ENCODE measurements at places on chromosomes 4 and X. TPM values are rescaled to one million over a fixed set of nuclear protein-coding genes. Genes with fewer than 3 reads are reported as not detected.

- no peak for DNase-seq
These were observed 198.8 kb downstream of the STIM2 start for GRCh38 chr4:27059446-27059845.

- DNase-seq: peak; percentile 53
These were observed 61.3 kb upstream of the CASK start for GRCh38 chrX:41984628-41985027.

GRCh38 chrX:10726647-10727046, 106.3 kb upstream of the MID1 start:
- no peak for DNase-seq

- DNase-seq: peak; percentile 88
These were observed at the start of gene MAGED1 for GRCh38 chrX:51892921-51893745. Gene MAGED1, plus strand, starts transcription at chrX:51893623. Its CDS starts 682 bp downstream, at chrX:51894305.

- no peak for DNase-seq
These were observed 194.7 kb upstream of the CXorf51B start for GRCh38 chrX:146614663-146615478.

DNA sequence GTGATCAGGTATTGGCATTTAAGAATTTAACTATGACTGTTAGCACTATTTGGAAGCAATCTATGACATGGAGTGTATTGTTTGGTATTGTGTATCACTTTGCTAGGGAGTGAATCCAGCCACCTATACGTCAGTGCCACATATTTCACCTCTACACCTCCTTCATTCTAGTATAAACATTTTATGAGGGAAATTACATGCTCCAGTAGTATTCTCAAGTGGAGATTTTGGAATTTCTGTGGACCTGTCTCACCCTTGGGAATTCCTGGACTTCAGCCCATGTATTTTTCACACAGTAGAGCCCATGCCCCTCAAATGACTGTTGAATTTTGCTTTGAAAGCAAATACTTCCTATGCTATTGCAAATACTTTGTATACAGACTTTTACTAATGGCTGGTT, 11.3 kb downstream of the BST1 start:
- DNase-seq: no peak

DNA sequence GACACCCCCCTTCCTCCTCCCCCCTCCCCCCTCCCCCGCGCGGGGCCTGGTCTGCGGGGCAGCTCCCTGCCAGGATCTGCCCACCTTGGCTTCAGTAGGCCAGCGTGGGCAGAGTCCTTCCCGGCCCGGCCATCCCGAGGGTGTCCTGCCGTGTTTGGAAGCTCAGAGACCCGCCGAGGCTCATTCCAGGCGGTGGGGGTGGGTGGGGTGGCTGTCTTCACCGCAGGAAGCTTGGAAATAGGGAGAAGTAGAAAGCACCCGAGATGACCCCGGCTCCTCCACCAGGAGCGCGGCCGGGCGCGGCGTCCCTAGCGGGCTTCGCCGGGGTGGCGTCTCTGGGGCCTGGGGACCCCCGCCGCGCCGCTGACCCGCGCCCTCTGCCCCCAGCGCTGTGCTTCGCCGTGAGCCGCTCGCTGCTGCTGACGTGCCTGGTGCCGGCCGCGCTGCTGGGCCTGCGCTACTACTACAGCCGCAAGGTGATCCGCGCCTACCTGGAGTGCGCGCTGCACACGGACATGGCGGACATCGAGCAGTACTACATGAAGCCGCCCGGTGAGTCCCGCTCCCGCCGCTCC, 1.6 kb downstream of the NAT8L start:
- DNase-seq: no peak

DNA sequence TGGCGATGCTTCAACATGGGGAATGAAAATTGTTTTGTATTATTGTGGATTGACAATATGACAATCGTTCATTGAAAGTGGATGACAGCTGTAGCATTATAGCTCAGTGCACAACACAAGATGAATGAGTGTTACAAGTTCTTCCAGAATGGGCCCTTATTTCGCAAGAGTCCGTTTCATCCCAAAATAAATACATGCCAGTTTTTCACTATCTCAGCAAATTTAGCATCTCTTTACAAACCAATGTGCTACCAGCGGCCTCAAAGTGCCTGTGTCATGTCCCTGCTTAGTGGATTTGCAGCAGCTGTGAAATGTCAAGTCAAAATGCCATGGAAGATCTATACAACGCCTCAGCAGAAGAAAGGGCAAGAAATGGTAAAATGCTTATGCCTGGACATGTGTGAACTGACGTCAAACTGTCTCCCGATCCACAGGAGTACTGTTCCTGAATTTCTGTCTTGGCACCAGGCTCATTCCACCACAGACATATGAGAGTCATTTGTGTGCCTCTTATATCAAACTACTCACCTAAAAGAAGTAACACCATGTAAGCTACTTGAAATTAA, 109.6 kb downstream of the MAML3 start:
- no peak for DNase-seq

DNA sequence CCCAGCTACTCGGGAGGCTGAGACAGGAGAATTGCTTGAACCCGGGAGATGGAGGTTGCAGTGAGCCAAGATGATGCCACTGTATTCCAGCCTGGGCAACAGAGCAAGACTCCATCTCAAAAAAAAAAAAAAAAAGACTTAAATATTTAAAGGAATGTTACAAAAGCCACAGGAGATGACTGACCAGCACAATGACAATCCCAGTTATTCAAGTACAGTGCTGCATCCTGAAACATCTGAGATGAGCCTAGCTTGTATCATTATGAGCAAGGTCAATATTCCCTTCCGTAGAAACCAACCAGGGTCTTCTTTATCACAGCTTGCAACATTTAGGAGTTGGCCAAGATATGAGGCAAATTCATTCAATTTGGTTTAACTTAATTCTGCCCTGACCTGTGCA, 38.6 kb downstream of the LNX1 start:
- DNase-seq: no peak

- no peak for DNase-seq
These were observed 3.8 kb upstream of the FGG start for GRCh38 chr4:154616287-154616686.

- DNase-seq: no peak
These were observed 793.4 kb upstream of the FRG1 start for GRCh38 chr4:189147005-189147929.

DNA sequence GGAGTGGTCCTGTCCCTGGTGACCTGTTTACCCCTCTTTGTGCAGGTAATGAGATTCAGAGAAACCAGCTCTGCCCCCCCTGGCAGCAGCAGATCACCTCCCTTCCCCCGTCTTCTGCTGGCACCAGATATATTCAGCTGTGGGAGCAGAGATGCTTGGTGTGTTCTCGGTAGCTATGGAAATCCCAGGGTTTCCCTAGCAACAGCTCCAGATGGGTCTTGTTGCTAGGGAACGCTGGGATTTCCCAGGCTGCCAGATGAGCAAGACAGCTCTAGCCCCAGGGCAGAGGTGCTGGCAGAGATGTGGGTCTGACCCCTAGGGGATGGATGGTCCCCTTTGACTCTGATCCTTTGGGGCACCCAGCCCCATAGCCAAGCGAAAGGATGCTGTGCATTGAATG, 20.2 kb downstream of the CETN2 start:
- DNase-seq: no peak

DNA sequence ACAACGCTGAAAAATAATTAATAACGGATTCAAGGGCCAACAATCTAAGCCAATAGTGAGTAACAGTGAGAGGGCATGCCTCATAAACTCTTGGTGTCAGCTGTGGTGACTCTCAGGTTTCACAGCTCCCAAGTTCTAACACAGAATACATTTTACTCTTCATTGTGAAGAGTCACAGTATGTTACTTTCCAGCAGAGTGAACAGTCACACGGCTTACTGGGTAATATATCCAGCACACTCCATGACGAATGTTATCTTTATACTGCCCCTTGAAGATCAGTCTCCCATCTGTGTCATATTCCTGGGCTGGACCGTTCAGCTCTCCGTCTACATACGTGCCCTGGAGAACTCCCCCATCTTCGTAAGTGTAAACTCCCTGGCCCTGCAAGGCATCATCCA, 23.1 kb downstream of the SETD7 start:
- DNase-seq: no peak

DNA sequence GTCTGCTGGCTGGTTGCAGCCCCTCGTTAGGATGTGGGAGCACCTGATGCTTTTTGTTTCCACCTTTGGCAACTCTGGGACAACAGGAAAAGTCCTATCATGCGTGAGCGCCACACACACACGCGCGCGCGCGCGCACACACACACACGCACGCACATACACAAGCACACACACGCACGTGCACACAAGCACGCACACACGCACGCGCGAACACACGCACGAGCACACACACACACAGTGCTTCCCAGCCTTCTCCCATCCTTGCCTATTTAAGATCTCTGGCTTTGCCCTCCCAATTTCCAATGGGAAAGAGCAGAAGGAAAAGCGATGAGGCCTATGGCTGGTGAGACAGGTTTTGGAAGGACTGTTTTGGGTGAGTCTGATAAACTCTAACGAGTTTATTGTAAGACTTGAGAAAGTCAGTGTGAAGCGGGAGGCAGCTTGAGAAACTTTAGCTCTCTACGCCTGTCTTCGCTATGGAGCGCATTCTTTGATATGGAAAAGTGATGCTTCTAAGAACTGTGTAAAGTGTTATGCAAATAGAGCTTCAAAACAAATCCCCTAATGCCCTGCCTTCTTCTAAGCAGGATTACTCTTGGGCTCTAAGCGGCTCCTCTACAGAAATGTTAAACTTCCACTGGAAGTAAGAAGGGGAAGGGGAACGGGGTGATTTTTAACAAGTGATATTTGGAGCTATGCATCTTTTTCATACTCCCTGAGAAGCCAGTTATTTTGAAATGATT, 11.8 kb downstream of the SUPT20HL1 start:
- no peak for DNase-seq

- no peak for DNase-seq
These were observed 127.9 kb upstream of the DMD start for GRCh38 chrX:33339219-33339618.

DNA sequence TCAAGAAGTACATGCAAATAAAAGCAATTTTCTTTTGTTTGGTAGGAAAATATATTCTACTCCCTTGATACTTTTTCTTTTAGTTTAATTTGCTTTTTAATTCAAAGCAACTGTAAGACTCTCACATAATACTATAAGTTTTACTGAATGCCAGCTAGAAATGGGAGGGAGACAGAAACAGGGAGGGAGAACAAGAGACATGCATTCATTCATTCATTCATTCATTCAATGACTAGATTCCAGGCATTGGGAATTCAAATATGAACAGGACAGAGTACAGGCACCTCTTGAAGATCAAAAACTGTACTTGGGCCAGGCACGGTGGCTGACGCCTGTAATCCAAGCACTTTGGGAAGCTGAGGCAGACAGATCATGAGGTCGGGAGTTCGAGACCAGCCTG, 85.6 kb downstream of the THOC2 start:
- no peak for DNase-seq

DNA sequence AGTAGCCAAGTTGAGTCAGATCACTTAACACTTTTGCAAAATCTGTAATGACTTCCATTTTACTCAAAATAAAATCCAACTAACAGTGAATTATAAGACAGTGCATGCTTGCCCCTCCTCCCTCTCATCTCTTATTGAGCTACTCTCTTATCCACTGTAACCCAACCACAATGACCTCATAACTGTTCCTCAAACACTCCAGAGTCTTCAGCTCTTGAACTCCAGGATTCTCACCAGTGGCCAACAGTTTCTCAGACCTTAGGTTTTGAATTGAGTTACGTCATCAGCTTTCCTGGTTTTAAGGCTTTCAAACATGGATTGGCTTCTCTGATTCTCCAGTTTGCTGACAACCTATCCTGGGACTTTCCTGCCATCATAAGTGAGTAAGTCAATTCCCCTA, 938.3 kb downstream of the RAB28 start:
- no peak for DNase-seq

DNA sequence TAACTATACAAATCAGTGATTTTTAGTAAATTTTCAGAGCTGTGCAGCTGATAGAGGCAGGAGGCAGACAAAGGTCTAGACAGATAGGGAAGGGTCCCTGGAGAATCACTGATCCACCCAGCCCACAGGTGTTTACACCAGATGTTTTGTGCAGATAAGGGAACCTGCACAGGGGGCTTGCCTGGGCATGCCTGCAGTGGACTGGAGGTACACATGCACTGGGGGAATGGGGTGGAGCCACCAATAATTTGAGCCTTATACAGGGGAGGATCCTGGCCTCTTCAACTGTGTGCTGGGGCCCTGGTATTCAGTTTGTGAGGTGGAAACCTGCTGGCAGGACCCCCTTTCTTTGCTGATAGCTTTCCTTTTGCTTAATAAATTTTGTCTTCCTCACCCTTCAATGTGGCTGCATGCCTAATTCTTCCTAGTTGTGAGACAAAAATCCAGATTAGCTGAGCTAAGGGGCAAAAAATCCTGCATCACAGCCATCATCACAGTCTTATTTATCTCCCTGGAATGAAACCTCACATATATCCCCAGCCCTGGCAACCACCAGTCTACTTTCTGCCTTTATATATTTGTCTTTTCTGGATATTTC, 102.8 kb downstream of the KDM6A start:
- DNase-seq: no peak

GRCh38 chr4:59409647-59410046, 1790.5 kb upstream of the ADGRL3 start:
- no peak for DNase-seq

DNA sequence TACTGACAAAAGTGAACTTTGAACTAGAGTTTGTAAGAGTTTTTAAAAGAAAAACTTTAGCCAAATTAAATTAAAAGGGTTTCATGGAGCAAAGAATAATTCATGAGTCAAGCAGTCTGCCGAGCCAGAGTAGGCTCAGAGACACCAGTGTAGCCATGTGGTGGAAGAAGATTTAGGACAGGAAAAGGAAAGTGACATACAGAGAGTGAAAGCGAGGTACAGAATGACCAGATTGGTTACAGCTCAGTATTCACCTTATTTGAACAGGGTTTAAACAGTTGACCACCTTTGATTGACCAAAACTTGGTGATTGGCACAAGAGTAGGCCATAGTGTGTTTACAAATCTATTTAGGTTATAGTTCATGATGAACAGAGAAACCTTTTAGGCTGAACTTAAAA, 377.8 kb downstream of the KLHL4 start:
- DNase-seq: no peak

GRCh38 chrX:24396931-24397279, 36.5 kb downstream of the SUPT20HL1 start:
- DNase-seq: no peak

DNA sequence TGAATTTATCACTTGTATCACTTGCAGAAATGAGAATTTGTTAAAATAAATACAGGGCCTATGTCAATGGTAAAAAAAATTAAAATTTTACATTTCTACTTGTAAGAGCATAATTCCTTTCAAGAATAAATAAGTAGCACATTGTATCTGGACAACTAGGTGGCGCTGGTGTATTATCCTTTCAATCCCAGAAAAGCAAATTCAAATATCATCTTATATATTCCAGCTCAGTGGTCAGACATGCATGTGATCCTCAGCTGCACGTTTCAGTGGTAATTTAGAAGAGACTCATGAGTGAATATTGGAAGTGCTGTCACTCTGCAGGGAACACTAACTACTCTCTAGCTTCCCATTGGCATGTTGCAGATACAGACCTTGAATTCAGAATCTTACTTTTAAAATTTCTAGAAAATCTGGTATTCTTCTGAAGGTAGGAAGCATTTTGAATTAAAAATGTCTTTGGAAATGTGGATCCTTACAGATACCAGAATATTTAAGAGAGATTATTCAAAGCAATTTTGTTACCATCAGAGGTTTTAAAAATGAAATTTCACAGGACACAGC, 1414.7 kb upstream of the TENM3 start:
- no peak for DNase-seq

RGN gene
- total RNA-seq: 0.88 TPM

ERCC6L gene
- total RNA-seq: 8.2 TPM

USP17L12 gene
- not detected for total RNA-seq

DCUN1D4 gene
- 30.4 TPM for total RNA-seq

ARMCX1 gene
- 8.7 TPM for total RNA-seq

PHOX2B gene
- not detected for total RNA-seq

PRKG2 gene
- 1.8 TPM for total RNA-seq

Measured in colonic mucosa (tissue), 4 donors.